ENCODE measurements at places on chromosomes 12 and 14.

DNA sequence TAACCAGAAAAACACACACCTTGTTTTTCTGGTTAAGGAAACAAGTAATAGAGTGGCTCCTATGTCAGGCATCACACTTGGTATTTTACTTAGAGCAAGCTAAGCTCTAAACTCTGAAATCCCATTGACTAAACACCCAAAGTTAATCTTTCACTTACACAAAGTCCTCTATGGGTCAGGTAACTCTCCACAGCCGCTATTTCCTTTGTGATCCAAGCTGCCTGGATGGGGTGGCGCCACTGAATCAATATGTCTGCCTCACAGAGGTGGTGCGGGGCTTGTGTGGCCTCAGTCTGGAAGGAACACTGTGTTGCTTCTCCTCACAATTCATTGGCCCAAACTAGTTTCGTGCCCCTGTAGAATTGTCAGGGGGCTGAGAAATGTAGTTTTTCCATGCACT is 160.0 kb upstream of the E2F7 start:
- no peak for DNase-seq

GRCh38 chr12:31650918-31651317 is 8.6 kb upstream of the ETFBKMT start:
- DNase-seq: no peak

GRCh38 chr12:39367494-39367893 is 75.4 kb downstream of the KIF21A start:
- no peak for DNase-seq

DNA sequence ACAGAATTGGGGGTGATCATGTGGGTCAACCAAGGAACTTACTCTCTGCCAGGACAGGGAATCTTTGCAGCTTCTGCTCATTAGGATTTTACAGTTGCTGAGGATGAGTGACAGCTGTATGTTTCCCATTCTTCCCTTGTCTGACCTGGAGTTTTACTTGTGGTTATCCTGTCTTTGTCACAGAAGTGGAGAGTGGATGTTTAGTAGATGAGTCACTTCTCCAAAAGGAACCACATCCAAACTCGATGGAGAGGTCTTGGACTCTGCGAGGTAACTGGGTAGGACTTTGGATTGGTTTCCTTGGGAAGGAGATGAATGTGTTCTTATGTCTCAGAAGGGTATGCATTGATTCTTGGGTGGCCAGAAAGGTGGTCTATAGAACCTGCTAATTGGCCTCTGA is 53.8 kb upstream of the USP44 start:
- no peak for DNase-seq

- no peak for DNase-seq
These were observed 67.8 kb downstream of the HMGA2 start for GRCh38 chr12:65891987-65892481.

GRCh38 chr14:64918216-64918615 is 4.0 kb downstream of the CHURC1 start:
- DNase-seq: no peak

- DNase-seq: no peak
These were observed 79.0 kb downstream of the PITPNM2 start for GRCh38 chr12:123071857-123072256.

DNA sequence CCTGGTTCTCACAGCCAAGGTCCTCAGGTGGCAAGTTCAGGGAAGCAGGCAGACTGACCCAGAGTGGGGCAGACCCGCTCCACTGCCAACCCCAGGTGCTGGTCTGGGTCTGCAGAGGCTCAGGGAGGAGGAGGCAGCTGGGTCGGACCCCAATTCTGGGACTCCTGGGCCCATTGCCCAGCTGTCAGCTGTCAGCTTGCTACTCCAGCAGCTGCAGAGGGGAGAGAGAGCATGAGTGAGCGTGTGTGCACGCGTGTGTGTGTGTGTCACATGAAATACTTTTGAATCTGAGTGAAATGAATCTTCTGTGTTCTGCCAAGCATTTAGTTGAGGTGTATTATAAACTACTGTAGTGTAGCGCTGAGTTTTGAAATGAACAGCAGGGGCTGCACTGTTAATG is 30.8 kb downstream of the XRCC3 start:
- DNase-seq: no peak

DNA sequence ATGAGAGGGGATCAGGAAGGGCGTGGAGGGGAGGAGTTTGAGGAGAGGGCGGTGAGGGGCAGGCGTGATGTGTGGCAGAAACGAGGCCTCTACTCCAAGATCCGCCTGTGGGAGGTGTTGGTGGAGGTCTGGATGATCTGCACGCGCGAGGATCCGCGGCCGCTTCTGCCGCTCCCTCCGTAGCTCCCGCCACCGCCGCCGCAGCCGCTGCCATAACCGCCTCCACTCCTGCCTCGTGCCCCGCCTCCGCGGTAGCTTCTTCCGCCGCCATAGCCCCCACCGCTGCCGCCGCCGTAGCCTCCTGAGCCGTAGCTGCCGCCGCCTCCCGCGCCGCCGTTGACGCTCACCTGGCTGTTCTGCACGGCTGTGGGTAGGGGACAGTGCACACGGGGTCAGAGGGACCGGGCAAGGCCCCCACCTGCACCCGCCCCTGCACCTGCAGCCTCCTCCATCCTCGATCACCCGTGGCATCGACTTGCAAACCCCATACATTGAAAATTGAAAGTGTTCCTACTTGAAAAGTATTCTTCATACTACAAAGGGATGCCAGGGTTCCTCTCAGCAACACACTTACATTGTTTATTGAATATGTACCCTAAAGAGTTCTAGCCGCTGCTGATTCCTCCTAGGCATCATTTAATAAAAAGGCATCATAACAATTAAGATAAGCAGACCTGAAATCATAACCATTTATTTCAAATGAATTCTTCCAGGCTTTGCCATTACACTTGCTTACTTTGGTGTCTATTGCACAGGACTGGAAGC is 11.1 kb upstream of the KRT1 start:
- DNase-seq: peak; percentile 54

- DNase-seq: no peak
These were observed 152.2 kb upstream of the SLC38A2 start for GRCh38 chr12:46524778-46525177.

- DNase-seq: peak; percentile 58
These were observed 67.9 kb upstream of the BEGAIN start for GRCh38 chr14:100654814-100655740.

DNA sequence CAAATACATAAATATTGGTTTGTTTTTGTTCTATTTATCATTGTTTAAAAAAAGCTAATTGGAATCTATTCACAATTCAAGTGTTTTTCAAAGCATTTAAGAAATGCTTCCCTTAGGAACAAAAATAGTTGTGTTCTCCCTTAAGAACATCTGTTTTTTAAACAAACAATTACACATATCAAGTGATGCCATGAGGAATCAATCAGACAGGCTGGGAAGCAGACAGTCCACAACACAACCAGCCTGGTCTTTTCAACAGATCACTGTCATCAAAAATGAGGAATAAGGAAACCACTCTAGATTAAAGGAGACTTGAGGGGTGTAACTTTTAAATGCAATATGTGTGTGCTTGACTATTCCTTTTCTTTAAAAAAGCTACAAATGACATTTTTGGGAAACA is 25.5 kb downstream of the GALC start:
- no peak for DNase-seq

GRCh38 chr12:126762150-126762549 is 1504.8 kb upstream of the TMEM132C start:
- DNase-seq: no peak

DNA sequence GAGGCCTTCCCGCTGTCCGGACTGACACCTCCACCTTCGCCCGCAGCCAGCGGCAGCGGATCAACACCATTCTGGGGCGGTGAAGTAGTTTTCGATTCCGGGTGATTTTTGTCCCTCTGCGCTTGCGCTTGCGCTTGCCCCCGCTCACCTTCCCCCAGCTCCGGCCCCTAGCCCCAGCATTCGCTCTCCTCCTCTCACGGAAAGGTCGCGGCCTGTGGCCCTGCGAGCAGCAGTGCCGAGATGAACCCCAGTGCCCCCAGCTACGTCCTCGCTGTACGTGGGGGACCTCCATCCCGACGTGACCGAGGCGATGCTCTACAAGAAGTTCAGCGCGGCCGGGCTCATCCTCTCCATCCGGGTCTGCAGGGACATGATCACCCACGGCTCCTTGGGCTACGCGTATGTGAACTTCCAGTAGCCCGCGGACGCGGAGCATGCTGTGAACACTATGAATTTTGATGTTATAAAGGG is 22.7 kb upstream of the SRGAP1 start:
- no peak for DNase-seq

- no peak for DNase-seq
These were observed 97.1 kb downstream of the ARF6 start for GRCh38 chr14:49989966-49990365.

- no peak for DNase-seq
These were observed 33.0 kb downstream of the KLHL28 start for GRCh38 chr14:44928793-44929192.

- no peak for DNase-seq
These were observed 118.7 kb downstream of the RPAP3 start for GRCh38 chr12:47586952-47587669.

DNA sequence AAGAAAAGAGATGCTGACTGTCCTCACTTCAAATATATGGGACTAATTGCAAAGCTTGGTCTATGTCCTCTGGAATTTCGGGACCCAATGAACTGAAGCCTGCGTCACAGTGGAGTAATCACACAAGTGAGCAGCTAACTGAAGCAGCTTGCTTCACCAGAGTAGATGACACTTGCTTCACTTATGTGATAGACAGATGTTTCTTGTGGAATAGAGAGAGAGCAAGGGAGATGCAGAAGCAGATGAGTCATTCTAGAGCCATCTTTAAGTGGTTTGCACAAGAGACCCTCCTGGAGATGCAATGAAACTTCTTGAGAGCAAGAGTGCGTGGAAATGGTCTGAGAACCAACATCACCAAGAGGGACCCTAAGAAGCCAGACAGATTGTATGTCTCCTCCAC is 1537.1 kb upstream of the FLRT2 start:
- DNase-seq: no peak

- peak; percentile 75 for DNase-seq
These were observed 3.7 kb downstream of the SELPLG start for GRCh38 chr12:108629824-108630476.

DNA sequence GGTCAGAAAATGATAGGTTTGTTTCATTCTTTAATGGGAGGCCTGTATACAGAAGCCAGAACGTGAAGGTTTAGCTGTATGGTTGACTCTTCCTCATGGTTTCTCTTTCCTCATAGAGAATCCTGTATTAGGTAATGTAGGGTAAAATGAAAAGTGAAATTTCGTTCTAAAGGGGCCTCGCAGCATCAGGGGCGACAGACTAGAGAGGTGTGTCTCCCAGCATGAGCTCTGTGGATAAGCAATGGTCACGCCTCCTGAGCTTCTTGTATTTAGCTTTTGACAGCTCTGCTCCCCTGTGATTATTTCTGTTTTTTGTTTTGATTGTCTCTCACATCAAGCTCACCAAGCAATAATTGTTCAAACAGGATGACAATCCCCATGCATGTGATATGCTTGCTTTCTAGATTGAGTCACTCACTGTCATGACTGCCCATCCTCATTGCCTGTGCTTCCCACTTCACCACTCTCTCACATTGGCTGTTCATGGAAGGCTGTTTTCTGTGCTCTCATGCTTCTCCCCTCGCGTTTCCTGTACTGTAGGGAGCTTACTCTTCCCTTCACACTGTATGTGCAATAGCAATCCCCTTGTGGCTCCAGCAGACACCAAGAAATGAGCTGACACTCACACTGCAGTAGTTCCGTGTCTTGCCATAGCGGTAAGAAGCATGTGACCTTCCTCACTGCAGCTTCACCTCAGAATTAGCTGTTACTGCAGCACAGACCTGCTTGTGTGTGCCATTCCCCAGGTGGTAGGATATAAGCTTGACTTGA is 44.0 kb downstream of the RAD52 start:
- DNase-seq: no peak

GRCh38 chr14:99407416-99407815 is 73.2 kb downstream of the SETD3 start:
- no peak for DNase-seq

GRCh38 chr14:61493239-61493638 is 171.9 kb downstream of the PRKCH start:
- no peak for DNase-seq

- peak; percentile 2 for DNase-seq
These were observed 50.3 kb downstream of the BCL2L14 start for GRCh38 chr12:12121061-12121460.

- peak; percentile 70 for DNase-seq
These were observed 114.3 kb downstream of the KSR2 start for GRCh38 chr12:117854339-117855012.

DNA sequence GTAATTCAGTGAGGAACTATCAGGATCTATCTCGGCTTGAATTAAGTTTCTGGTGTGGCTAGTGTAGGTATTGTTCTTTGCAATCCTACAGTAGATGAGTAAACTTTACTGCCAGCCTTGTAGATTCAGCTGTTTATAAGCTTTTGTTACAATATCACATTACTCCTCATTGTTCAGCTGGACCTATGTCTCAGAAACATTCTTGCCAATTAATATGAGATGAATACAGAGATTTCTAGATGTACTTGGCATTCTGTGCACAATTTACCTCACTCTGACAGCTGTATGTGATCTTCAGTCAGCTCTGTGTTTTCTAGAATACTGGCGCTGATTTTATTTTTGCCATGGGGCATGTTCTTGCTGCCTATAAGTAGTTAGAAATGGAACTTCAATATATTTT is 55.7 kb downstream of the METTL25 start:
- no peak for DNase-seq

GRCh38 chr14:63295231-63295685 is 23.5 kb downstream of the GPHB5 start:
- DNase-seq: no peak

DNA sequence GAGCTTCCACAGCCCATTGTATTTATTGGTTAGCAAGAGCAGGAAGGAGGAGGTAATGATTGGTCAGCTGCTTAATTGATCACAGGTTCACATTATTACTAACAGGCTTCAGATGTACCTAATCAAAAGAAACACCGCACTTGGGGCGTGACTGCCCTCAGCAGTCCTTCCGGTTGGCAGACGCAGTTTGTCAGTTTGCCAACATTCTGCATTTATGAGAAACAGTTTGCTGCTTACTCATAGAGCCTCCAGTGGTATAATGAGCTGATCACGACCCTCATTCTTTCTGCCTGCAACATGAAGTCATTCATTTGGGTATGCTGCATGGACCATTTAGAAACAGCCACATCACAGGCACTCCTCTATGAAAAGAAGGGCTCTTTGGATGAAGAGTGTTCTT is 42.5 kb upstream of the PPM1H start:
- DNase-seq: no peak

- DNase-seq: no peak
These were observed 3.8 kb upstream of the ASIC1 start for GRCh38 chr12:50053583-50053982.

Data from activated CD4-positive, alpha-beta T cell treated with anti-CD3 and anti-CD28 coated beads for 48 hours (primary cell).